ENCODE measurements at places on chromosomes 3 and 15.
A peak's percentile ranks its signal among the peaks of the same experiment; 100 is the strongest.

DNA sequence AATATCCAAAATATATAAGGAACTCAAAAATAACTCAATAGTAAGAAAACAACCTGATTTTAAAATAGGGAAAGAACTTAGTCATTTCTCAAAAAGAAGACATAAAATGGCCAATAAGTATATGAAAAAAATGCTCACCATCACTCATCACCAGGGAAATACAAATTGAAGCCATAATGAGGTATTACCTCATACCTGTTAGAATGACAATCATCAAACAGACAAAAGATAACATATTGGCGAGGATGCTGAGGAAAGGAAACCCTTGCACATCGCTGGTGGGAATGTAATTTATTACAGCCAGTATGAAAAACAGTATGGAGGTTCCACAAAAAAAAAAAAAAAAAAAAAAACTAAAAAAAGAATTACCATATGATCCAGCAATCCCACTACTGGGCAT lies 38.2 kb downstream of the KPNA1 start:
- DNase-seq, result no peak

DNA sequence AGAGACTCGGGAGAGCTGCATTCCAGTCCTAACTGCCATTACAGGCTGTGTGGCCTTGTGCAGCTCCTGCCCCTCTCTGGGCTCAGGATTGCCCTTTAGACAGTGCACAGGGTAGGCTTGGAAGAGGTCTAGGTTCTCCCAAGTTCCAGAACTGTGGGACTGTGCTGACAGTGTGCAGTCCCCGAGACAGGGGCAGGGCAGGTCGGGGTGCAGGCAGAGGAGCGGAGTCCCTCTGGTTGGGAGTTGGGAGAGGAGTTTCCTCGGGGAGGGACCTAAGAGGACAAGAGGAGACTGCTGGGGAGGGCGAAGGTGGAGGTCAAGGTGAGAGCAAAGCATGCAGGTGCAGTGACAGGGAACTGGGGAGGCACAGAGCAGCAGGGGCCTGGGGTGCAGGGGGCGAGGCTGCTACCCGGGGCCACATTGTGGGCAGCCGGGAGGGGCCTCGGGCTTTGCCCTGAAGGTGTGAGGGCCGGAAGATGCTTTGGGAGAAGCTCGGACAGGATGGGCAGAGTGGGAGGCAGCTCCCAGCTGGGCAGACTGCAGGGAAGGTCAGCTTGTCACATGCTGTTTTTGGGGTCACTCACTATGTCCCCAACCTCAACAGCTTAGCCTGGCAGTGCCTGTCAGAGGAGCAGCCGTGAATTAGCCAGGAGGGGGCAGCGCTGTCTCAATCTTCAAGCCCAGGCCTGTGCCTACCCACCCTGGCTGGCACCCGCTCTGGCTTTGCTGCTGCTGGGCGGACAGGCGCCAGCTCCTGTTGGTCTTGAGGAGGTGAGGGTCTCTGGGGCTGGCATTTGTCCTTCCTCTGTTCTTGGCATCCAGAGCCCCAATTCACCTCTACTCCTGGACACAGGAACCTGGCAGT lies 15.4 kb upstream of the CSPG4 start:
- DNase-seq, result peak; percentile 80

DNA sequence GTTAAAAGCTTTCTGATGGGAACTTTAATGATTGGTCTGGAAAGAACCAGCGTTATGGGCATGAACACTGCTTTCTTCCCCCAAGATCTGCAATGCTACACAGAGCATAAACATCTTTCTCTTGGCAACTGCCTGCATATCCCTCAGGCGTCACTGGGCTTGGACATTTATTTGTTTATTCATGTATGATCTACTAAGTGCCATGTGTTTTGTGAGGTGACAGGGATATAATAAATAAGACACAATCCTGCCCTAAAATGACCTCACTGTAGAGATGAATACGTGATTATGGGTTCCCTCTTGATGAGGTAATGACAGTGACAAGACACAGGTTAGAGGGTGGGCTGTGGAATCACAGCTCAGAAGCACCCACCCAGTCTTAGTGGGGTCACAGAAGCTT lies 485.3 kb downstream of the PDCD6IP start:
- DNase-seq, result no peak

DNA sequence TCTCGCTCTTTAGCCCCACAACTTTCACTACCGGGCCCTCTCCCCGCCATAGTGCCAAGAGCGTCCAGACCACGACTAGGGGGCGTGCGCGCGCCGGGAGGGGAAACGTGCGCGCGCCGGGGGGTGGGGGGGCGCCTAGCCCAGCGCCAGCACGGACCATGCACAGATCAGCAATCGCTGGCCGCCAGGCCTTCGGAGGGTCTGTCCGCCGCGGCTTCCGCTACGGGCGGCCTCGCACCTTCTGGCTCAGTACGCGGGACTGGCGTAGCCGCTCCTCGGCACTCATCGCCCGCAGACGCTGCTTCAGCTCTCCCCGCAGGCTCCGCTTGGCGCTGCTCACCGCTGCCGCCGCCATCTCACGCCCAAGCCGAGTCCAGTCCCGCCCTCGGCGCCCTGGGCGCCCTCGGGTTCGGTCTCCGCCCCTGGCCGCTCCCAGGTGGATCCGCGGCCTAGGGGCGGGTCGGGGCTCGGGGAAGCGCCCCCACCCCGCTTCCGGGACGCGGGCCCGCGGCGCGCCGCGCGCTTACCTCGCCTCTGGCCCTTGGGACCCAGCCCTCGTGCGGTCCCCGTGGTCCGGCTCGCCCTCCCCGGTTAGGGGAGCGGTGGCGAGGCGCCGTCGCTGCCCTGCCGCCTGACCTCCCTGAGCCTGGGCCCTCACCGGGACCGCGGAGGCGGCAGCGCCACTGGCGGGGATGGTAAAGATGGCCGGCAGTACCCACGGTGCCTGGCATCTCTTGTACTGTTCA lies at the start of gene MTHFS:
MTHFS (minus strand) TSS at position 381 of the 746 bp plus-strand sequence; CDS start at position 355, 26 bp downstream.
- DNase-seq, result peak; percentile 95

DNA sequence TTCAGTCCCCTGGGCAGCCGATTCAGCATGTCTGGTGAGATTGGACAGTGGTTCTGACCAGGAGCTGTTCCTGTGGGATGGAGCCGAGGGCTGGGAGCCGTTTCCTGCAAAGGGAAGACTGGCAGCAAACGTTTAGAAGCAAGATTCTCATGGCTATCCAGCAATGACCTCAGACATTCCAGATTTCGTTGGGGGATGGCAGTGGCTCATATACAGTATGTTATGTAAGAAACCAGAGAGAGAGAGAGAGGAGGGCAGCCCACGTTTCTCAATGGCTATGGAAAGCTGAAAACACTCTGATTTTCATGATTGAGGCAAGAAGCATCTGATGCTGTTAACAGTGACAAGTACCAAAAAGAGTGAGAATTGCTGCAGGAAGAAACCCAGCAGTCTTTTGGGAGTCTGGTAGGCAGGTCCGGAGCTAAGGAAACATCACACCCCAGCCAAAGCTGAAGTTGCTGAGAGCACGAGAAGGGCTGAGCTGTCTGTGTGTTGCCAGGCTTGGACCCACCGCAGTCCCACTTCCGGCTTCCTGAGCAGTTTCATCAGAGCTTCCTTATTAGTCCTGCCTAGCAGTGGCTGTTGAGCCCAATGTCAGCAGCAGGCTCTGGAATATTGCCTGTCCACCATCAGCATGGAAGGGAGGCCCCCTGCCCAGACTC lies 25.6 kb upstream of the VPS8 start:
- DNase-seq, result peak; percentile 86

DNA sequence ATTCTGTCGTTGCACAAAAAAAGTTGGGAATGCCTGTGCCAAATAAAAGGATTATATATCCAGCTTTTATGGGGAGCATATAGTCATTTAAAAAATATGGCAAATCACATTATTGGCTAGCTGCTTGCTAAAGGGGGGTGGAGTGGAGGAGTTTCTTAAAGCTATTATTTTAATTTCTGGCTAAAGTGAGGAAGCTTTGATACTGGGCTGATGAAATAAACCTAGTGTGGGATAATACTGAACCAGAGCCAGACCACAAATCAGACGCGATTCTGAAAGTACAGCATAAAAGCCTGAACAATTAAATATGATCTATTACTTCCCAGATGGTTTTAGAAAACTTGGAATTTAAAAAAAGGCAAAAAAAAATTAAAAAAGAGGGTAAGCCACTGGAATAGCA lies 14.4 kb downstream of the POLR2M start:
- no peak for DNase-seq

DNA sequence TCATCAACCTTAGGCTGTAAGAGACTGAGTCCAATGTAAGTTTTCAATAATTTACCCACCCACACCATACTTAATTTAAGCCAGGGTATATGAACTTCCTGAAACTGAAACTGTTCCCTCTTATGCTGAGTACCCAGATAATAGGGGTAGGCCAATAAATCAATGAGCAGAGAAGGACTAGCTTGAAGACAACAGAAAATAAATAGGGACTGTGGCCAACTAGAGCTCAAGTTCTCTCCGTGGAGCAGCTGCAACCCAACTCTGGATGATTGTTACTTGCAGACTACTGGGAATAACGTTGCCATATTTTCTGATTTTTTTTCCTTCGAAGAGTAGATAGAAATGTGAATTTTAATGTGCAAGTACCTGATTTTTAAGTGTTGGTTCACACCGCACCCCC lies 128.0 kb downstream of the ATG7 start:
- DNase-seq, result no peak

GRCh38 chr15:85583442-85583841 lies 203.0 kb downstream of the AKAP13 start:
- DNase-seq, result no peak

GRCh38 chr3:53040351-53040820 lies 5.5 kb downstream of the SFMBT1 start:
- no peak for DNase-seq

- DNase-seq, result no peak
Measured at GRCh38 chr3:145243875-145244274, 917.1 kb downstream of the PLOD2 start.

- no peak for DNase-seq
Measured at GRCh38 chr3:194313560-194314387, 37.4 kb downstream of the CPN2 start.

Measured in KBM-7 (cell line).